ENCODE measurements at places on chromosomes 7 and 10.

- DNase-seq, result no peak
These were observed 13.5 kb downstream of the CALD1 start for GRCh38 chr7:134792968-134793367.

DNA sequence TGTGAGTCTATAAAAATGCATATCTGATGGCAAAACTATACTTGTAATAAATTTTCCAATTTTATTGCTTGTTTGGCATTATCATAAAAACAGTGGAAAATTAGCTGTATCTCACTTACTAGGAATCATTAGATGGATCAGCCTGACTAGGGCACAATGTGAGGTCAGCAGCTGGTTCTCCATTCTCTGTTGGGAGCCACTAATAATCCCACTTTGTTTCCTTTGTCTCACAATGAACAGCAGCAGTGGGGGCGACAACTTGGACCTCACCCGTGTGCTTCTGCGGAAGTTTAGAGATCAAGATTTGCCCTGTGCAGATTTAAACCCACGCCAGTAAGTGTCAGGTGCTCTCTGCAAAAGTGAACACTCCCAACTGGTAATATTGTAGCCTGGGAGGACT is 295.5 kb downstream of the ABCA13 start:
- DNase-seq, result no peak

GRCh38 chr7:2845034-2845592 is 1.0 kb upstream of the GNA12 start:
- no peak for DNase-seq

DNA sequence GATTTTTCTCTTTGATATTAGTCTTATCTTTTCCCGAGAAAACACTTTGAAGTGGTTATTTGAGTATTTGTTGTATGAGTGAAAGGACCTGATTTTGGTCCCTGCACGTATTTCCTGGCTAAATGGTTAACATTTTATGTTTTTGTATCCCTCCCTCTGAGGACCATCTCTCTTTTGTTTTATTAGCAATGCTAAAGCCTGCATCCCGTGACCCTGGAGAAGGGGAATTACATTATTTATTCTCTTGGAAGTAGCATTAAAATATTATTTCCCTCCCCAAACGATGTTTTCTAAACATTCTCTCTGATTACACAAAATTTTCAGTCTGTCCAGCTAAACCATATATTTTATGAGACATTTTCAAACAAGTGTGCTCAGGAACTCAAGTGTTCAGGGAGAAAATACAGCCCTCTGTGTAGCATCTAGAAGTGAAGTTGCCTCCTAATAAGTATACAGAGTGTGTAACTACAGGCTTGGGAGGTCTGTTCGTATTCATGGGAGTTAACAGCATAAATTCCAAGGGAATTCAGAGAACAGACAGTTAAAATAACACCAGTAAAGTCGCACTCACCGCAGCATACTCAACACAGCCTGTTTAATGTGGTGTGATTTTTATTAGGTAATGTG is 163.8 kb upstream of the NPVF start:
- no peak for DNase-seq

DNA sequence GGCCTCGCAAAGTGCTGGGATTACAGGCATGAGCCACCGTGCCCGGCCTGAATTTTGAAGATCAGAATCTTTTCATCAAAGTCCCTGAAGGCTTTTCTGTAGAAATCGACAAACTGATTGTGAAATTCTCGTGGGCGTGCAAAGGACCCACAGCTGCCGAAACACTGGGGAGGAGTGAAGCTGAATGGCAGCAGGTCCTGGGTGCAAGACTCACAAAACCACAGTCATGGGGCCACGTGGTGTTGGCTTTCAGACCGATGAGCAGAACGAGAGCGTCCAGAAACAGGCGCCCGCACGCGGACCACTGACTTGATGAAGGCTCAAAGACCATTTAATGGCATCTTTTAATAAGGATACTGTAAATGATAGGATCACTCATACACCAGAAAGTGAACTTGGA is 24.7 kb upstream of the PRKAR1B start:
- DNase-seq, result no peak

Measured in LHCN-M2 (cell line).